ENCODE measurements at places on chromosomes 1 and 21. TPM values are rescaled to one million over a fixed set of nuclear protein-coding genes. Genes with fewer than 3 reads are reported as not detected.

DNA sequence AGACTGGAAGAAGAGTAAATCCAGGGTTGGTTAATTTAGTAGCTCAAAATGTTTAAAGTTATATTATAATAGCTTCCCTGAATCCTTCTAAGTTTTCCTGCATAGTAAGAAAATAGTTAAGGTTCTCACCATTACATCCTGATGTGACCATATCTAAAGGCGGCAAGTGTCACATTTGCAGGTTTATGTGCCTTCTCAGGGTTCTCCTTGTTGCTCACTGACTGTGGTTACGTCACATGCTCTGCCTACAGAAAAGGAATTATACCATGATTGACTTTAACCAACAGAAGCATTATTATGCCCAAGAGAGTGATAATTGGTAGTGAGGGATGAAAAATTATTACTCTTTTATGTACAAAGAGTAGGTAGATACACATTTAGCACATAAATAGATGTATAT is 539.8 kb downstream of the PTPRC start:
- no peaks in the 10 kb centered on the region for H3K4me1 ChIP-seq
- H3K36me3 ChIP-seq, result no peaks in the 10 kb centered on the region
- H3K27me3 ChIP-seq, result no peaks in the 10 kb centered on the region
- no peak overlapping the region for H3K4me3 ChIP-seq
- H3K27ac ChIP-seq, result no peak overlapping the region

DNA sequence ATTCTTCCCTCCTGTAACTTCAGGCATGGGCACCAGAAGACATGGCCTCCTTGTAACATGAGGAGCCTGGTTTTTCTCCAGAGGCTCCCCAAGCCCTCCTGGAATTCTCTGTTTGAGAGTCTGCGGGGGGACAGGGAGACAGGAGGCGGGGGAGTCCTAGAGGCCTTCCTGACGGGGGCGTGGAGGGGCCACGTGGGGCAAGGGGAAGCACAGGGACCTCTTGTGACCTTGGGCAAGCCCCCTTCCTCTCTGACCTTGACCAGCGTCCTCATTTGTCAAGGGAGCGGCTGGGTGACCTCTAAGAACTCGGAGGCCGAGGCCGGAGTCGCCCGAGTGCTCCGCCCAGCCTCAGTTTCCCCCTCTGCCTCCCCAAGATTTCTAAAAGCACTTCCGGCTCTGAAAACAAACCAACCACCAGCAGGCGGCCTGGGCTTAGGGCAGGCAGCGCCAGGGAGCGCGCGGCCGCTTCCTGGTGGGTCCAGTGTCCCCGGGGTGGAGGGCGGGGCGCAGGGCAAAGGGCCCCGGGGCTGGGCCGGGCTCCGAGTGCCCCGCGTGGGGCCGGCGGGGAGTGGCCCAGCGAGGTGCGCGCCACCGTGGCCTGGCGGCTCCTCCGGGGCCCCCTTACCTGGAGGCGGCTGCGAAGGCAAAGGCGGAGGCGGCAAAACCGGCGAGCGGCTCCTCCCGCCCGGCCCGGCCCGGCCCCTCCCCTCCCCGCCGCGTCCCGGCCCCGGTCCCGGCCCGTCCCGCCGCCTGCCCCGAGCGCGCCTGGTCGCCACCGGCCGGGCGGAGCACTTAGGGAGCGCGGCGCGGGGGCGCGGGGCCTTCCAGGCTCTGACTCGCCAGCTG is at the start of gene TMCO4:
Gene TMCO4, minus strand, starts transcription at position 687 of the 846 bp plus-strand sequence. CDS start 19,158 bp downstream, outside the sequence.
- peak within 1 kb of the TSS; percentile 72 for H3K27ac ChIP-seq
- peak within 1 kb of the TSS; percentile 62 for H3K4me3 ChIP-seq
- no peaks in the 10 kb centered on the region for H3K36me3 ChIP-seq
- peak; percentile 41 for DNase-seq

The OR2L13 gene
- not detected for total RNA-seq

DNA sequence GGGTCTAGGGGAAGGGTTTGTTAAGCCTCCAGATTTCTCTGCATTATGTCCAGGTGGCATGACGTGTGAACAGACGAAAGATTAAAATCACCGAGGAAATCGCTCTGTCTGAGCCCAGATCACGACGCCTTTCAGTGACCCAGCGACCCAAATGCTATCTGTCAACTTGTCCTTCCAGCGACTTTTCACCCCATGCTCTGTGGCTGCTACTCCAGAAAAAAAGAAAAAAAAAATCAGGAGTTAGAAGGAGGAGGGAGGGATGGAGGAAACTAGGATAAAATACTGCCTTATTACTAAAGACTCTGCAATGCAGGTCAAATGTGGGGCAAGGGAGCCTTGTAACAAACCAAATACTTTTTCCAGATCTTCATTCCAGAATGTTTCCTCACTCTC is 352.0 kb downstream of the NUF2 start:
- H3K4me1 ChIP-seq, result no peaks in the 10 kb centered on the region
- H3K27me3 ChIP-seq, result no peaks in the 10 kb centered on the region
- H3K4me3 ChIP-seq, result no peak overlapping the region

GRCh38 chr1:30965924-30966599 is 57.5 kb upstream of the SDC3 start:
- H3K4me3 ChIP-seq, result no peak overlapping the region
- peaks cover 5% of the 10 kb centered on the region for H3K4me1 ChIP-seq
- no peaks in the 10 kb centered on the region for H3K27me3 ChIP-seq
- H3K27ac ChIP-seq, result peak overlapping the region; percentile 20
- no peak for DNase-seq

The PLXNA2 gene
- total RNA-seq, result 2.0 TPM

The SPOCD1 gene
- 47.2 TPM for total RNA-seq

The CD1E gene
- not detected for total RNA-seq

The LRRC8C gene
- 4.1 TPM for total RNA-seq

GRCh38 chr1:90143591-90143990 is 148.7 kb downstream of the ZNF326 start:
- H3K4me1 ChIP-seq, result no peaks in the 10 kb centered on the region
- H3K36me3 ChIP-seq, result no peaks in the 10 kb centered on the region
- H3K4me3 ChIP-seq, result no peak overlapping the region
- no peak for DNase-seq
- no peaks in the 10 kb centered on the region for H3K27me3 ChIP-seq
- H3K27ac ChIP-seq, result no peak overlapping the region

The ITSN1 gene
- total RNA-seq, result 25.4 TPM

The DNALI1 gene
- 5.0 TPM for total RNA-seq

DNA sequence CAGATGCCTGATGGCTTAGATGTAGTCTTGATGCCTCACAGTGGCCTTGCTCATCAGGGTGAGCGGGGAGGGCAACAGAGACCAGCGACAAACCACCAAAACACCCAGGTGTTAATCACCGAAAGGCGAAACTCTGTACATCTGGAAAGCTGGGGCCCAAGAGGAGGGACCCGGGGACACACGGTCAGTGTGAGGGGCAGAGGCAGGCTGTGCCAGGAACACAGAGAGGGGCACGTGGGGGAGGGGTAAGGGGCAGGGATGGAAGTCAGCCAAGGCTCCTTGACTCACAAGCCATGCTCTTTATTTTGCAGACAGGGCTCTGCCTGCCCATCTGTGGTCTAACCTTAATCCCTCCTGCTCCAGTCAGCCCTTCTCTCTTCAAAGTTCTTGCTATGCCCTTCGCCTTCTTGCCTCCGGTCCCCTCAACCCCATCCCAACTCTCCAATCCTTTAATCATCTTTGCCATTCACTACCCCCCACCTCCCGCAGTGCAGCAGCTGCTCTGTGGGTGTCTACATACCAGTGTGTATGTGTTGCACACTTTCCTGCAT is 4.3 kb downstream of the MEF2D start:
- peak overlapping the region; percentile 2 for H3K27ac ChIP-seq
- H3K4me1 ChIP-seq, result peaks cover 47% of the 10 kb centered on the region
- peaks cover 4% of the 10 kb centered on the region for H3K36me3 ChIP-seq
- DNase-seq, result no peak
- no peaks in the 10 kb centered on the region for H3K27me3 ChIP-seq

The FLG2 gene
- total RNA-seq, result not detected

DNA sequence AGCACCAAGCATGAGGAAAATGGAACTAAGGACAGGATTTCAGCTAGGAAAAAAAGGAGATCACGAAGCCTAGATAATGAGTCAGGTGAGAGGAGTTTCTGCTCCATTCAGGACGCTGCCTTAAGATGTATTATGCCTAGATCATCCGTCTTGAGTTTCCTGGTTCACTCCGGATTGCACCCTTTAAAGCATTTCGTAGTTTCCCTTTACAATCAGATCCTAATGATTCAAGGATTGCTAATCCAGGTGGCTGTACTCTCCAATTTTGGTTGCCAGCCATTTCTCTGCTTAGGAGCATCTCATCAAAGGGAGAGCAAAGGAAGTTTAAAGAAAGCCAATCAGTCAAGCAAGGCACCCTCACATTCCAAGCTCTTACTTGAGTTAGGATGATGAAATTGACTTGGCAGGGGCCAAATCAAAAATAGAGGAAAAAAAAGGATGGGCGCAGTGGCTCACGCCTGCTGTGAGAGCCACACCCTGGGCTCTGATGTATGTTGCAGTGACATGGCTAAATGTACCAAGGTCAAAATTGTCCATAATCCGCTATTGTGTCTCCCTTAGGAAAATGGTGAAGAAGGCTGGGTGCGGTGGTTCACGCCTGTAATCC is 156.9 kb upstream of the SOD1 start:
- no peaks in the 10 kb centered on the region for H3K4me1 ChIP-seq
- H3K27ac ChIP-seq, result no peak overlapping the region
- no peaks in the 10 kb centered on the region for H3K36me3 ChIP-seq
- H3K4me3 ChIP-seq, result no peak overlapping the region

- no peaks in the 10 kb centered on the region for H3K4me1 ChIP-seq
- H3K27ac ChIP-seq, result no peak overlapping the region
- no peak for DNase-seq
Observed at GRCh38 chr1:93288558-93288957, 57.1 kb upstream of the DR1 start.

The PLCH2 gene
- total RNA-seq, result 0.17 TPM

DNA sequence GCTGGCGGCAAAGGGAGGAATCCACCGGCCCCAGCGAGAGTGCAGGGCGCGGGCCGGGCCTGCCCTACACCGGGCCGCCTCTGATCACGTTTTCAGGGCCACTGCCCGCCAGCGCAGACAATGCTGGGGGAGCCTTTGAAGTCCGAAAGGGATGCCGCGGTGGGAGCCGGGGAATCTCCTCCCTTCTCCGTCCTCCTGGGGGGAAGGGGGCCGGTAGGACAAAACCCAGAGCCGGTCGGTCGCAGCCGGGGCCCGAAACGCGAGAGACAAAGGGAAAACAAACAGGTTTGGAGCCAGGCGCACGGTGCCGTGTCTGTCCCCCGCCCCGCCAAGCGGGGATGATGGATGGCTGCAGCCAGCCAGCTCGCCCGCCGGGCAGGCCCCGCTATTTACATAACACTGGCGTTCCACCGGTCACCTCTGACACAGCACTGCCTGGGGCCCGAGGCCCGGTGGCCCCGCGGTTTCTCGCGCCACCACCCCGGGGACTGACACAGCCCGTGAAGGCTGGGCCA is 92.0 kb downstream of the CASZ1 start:
- H3K27ac ChIP-seq, result no peak overlapping the region
- H3K36me3 ChIP-seq, result no peaks in the 10 kb centered on the region
- H3K4me1 ChIP-seq, result no peaks in the 10 kb centered on the region

DNA sequence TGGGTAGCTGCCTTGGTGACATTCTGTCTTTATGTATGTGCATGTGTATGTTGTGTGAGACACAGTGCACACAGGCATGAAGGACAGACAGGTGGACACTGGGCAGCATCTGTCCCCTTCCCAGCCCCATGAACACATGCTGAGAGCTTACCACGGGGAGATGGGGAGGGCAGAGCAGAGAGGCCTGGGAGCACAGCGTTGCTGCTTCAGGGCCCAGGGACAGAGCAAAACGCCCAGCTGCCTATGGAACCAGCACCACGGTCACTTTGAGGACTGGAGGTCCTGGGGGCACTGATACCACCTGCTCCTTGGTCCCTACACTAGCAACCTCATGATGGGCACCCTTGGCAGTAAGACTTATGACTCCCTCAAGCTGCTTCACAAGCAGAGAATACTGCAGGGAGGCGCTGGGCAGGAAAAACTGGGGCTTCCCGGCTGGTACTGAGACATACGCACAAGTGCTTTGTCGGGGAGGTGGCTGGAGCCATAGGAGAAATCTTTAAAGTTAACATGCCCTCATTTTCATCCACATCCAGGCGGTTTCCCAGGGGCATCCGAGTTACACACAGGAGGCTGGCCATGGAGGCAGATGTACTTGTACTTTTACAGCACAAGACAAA is 40.3 kb downstream of the LMX1A start:
- no peaks in the 10 kb centered on the region for H3K36me3 ChIP-seq
- H3K27ac ChIP-seq, result no peak overlapping the region
- no peak for DNase-seq
- H3K27me3 ChIP-seq, result no peaks in the 10 kb centered on the region
- H3K4me1 ChIP-seq, result no peaks in the 10 kb centered on the region

The SPAG17 gene
- under 0.01 TPM for total RNA-seq

GRCh38 chr1:155884031-155884960 is 24.9 kb downstream of the SYT11 start:
- no peak for DNase-seq
- H3K27me3 ChIP-seq, result no peaks in the 10 kb centered on the region
- H3K27ac ChIP-seq, result peak overlapping the region; percentile 23
- H3K36me3 ChIP-seq, result no peaks in the 10 kb centered on the region
- H3K4me1 ChIP-seq, result peaks cover 7% of the 10 kb centered on the region

- no peak overlapping the region for H3K27ac ChIP-seq
- no peaks in the 10 kb centered on the region for H3K36me3 ChIP-seq
- no peaks in the 10 kb centered on the region for H3K4me1 ChIP-seq
- DNase-seq, result no peak
- peaks cover 15% of the 10 kb centered on the region for H3K27me3 ChIP-seq
Observed at GRCh38 chr1:206985162-206985749, 15.0 kb upstream of the FCAMR start.

GRCh38 chr1:85445906-85446305 is 19.1 kb downstream of the DDAH1 start:
- H3K27me3 ChIP-seq, result no peaks in the 10 kb centered on the region
- H3K36me3 ChIP-seq, result peaks cover 2% of the 10 kb centered on the region
- DNase-seq, result peak; percentile 62
- H3K27ac ChIP-seq, result peak overlapping the region; percentile 35

DNA sequence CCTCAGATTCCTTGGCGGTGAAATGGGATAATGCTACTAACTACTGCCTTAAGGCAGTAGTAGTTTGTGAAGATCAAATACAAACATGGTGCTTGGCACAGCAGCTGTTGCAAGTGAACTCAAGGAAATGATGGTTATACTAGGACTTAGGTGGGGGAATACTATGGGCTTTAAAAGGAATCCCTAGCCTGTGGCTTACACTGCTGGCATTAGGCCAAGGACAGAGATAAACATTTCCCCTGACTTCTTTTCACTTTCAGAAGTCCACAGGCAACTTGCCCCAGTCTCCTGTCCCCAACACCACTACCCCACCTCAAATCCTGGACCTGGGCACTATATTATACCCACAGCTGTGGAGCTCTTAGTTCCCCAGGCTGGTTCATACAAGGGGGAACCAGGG is 13.1 kb upstream of the VAMP4 start:
- no peaks in the 10 kb centered on the region for H3K27me3 ChIP-seq
- no peak overlapping the region for H3K4me3 ChIP-seq
- peaks cover 9% of the 10 kb centered on the region for H3K4me1 ChIP-seq
- peak; percentile 17 for DNase-seq
